ENCODE measurements at places on chromosomes 4 and X.

- DNase-seq, result no peak
Measured at GRCh38 chr4:69092190-69092589, 4.1 kb upstream of the UGT2B7 start.

DNA sequence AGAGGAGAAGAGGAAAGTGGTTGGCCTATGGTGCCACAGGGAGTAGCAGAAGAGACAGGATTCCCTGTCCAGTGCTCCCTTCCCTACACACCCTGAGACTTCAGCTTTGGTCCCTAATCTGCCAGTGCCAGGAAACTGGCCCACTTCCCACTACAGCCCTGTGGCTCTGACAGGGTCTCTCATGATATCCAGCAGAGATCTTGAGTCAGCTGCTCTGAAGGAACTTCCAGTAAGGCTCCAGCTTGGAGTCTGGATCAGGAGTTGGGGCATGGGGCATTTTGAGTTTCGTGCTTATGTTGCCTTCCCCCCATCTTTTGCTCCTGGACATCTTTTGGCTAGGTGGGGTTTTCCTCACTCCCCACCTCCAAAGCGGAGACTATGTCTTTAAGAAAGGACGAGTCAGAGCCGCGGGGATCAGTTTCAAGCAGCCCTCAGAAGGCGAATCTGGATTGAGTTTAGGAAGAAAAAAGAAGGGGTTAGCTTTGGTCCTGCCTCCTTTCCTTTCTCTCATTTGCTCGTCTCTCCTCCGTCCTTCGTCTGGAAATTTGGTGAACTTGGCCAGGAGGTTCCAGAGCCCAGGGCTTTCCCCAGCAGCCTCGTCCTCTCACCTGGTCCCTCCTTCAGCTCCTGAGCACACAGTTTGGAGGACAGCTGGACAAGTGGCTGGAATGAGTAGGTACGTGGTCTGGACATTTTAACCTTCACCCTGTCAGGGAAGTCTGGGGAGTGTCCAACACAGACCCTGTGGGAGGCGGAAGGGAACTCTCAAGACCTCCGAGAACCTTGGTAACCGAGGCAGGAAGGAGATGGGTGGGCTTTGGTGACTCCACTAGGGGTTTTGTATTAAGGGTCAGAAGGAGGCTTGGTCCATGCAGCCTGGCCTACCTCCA, 104.4 kb downstream of the RTL5 start:
- DNase-seq, result no peak

GRCh38 chrX:145735036-145735435, 82.6 kb upstream of the SLITRK2 start:
- no peak for DNase-seq

- DNase-seq, result no peak
Measured at GRCh38 chr4:106615961-106616360, 247.4 kb upstream of the GIMD1 start.

GRCh38 chr4:127347936-127348335, 284.8 kb upstream of the INTU start:
- no peak for DNase-seq

DNA sequence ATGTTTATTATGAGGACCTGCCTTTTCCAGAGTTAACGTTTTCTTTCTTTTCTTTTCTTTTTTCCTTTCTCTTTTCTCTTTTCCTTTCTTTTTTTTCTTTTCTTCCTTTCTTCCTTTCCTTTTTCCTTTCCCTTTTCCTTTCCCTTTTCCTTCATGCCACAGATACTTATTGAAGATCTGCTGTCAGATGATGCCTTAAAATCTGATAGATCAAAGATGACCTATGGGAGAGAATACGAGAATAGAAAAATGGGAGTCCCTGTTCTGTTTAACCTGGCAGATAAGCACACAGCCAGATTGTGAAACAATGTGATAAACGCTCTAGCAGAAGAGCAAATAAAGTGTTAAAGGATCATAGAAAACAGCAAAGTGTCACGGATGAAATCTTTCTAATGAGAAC, 38.9 kb downstream of the AFF1 start:
- DNase-seq, result no peak

Data from CD4-positive, alpha-beta T cell treated with Interleukin-17A for 1 hour (primary cell).